Activated gamma-delta T cell (primary cell): ENCODE measurements at places on chromosomes 2 and 18.

- no peak for DNase-seq
Observed at GRCh38 chr2:65649811-65650589, 217.6 kb upstream of the SPRED2 start.

DNA sequence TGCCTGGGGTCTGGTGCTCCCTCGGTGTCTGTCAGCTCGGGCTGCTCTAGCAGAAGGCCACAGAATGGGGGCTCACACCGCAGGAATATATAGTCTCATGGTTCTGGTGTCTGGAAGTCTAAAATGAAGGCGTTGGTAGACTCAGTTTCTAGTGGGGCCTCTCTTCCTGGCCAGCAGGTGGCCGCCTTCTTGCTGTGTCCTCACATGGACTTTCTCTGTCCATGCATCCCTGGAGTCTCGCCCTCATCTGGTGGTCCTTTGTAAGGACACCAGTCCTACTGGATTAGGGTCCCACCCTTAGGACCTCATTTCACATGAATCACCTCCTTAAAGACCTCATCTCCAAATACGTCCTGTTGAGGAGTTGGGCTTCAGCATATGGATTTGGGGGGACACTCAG lies 65.7 kb downstream of the RRM2 start:
- DNase-seq: no peak

- DNase-seq: no peak
Observed at GRCh38 chr2:36329746-36330472, 25.7 kb upstream of the CRIM1 start.

- no peak for DNase-seq
Observed at GRCh38 chr18:78787751-78788150, 191.9 kb upstream of the SALL3 start.

DNA sequence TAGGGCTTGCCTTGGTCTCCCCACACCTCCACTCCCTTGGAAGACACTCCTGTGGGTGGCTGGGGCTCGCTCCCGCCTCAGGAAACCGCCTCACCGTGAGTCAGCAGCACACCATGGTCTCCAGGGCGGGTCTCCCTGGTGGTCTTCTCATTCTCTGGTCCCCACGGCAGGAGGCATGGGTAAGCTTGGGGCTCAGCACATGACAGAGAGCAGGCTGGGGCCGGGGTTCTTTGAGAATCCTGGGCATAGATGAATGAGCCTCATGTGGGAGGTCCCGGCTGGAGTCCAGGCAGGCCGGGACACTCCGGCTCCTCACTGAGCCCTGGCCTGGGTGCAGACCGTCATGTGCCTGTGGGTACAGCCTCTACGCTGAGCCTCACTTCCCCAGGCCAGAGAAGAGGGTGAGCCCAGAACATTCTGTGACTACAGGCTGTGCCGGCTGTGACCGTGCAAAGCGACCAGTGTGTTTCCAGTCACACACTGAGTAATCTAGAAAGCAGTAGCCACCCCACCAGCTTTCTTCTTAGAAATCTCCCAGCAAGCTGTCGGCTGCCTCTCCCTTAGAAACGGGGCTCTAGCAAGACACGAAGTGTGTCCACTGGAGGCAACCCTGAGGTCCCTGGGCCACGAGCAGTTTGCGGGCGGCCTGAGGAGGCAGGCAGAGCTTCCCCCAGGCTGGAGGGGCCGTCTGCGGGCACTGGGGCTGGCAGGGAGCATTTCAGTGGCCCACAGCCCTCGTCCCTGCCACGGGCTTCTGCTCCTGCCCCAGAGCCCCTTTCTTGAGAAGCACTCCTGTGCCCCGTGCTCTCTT lies 93.1 kb downstream of the RHOB start:
- no peak for DNase-seq

DNA sequence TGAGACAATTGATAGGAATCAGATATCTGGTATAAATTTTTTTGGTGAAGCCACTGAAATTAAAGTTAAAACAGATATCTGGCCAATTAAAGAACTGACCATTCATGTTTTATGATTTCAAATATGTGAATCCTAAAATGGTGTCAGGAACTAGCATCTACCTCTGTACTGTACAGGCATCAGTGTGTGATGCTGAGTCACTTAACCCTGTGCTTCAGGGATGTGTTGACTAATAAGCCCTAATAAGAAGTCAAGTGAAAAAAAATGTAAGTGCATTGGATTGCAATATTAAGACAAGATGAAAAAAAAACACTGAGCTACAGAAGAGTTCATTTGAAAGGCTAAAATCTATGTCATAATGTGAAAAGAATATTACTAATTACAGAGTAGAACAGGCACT lies 9.1 kb upstream of the UNC80 start:
- no peak for DNase-seq

- no peak for DNase-seq
Observed at GRCh38 chr18:75612456-75612855, 185.0 kb upstream of the SMIM21 start.

DNA sequence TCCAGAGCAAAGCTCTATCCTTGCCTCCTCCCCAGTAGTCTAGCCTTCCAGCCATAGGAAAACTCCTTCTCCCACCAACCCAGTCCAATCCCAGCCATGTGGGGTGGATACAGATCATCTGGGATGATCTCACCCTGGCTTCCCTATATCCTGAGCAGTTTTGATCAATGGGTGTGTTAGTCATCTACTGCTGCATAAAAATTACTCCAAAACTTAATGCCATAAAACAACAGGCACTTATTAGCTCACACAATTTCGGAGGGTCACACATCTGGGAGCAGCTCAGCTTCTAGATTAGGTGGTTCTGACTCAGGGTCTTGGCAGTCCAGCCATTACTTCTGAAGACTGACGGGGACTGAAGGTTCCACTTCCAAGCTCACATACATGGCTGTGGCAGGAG lies 190.4 kb downstream of the SPP2 start:
- DNase-seq: no peak

- no peak for DNase-seq
Observed at GRCh38 chr2:113080134-113080533, 12.4 kb downstream of the IL1F10 start.

- no peak for DNase-seq
Observed at GRCh38 chr2:197904446-197904845, 100.1 kb downstream of the PLCL1 start.

DNA sequence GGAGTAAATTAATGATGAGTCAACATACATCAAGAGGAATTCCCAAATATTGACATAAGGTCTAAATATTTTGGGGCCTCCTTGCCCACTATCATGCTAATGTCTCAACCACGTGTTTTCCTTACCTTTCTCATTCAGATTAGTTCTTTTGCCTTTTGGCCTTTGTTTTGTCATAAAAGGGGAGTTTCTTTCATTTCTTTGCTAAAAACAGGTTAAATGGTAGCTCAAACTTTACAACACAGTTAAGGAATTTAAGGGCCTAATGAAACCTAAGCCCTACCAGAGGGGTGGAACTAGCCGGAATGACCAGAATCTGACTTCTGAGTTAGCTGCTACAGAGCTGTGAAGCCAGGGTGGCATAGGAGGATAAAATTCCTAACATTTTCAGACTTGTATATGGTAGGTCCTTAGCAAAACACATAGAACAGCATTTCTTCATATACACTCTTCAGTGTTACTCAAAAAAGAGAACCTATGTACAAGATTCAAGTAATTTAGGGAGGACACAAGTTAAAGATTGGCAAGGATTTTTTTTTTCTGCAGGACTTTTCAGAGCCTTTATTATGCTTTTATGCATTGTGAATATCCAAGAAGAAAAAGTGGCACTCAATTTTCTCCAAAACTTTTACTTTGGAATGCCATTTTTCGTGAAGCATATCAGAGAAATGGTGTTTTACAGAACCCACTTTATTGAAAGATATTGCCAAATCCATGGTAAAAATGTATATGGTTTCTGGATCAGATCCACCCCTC lies 633.1 kb downstream of the ARHGAP15 start:
- no peak for DNase-seq

- DNase-seq: no peak
Observed at GRCh38 chr2:231614559-231615057, 21.9 kb downstream of the TEX44 start.

GRCh38 chr2:4782647-4783046 lies 909.5 kb upstream of the SOX11 start:
- DNase-seq: no peak

DNA sequence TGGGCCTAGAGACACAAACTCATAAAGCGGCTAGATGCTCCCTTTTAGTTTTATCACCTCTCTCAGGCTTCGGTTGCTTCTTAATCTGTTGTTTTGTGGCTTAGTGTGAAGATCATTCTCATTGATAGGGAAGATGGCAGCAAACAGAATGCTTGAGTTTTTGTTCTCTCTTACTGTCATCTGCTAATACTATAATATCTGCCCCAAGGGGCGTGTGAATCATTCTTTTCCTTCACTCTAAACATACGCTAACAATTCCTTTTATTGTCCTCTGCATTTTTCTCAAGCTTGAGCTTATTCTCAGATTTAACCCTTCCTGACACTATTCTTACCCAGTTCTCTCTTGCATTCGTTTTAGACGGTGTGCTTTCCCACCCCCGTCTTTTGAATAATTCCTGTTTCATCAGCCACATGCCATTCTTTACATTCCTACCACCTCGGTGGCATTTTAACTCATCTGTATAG lies 323.9 kb upstream of the NRP2 start:
- DNase-seq: no peak

- no peak for DNase-seq
Observed at GRCh38 chr2:32697156-32697555, 69.3 kb downstream of the TTC27 start.

DNA sequence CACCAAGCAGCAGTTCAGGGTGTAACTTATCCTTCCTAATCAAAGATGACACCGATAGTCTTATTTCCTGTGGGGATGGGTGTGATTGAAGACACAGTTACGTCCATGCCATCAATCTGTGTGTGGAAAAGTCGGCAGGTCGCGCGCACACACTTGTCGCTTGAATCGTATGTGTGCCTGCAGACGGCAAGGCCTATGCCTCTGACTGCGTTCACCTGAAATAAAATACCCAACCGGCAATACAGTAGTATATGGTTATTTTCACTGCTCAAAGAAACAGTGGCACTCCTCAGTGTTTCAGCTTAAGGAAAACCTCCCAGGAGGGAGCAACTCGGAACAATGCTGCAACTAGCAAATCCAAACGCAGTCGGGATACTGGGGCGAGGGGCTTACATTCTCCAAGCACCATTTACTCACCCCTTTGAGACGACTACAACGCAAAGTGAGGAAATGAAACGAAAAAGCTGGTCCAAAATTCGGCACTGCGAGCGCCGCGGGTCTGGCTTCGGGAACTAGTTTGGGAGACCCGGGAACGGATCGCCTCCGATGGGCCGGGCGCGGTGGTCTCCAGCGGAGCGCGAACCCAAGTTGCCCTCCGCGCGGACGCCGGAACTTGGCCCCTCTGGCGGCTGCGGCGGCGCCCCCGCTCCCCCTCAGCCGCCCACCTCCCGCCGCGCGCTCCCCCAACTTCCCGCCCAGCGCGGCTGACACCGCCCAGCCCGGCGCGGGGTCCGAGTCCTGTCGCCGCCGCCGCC lies 675 bp downstream of the PRKD3 start:
- peak; percentile 32 for DNase-seq

- DNase-seq: no peak
Observed at GRCh38 chr2:137897082-137897481, 67.2 kb upstream of the HNMT start.

- DNase-seq: no peak
Observed at GRCh38 chr2:178202927-178203326, 8.6 kb downstream of the OSBPL6 start.

DNA sequence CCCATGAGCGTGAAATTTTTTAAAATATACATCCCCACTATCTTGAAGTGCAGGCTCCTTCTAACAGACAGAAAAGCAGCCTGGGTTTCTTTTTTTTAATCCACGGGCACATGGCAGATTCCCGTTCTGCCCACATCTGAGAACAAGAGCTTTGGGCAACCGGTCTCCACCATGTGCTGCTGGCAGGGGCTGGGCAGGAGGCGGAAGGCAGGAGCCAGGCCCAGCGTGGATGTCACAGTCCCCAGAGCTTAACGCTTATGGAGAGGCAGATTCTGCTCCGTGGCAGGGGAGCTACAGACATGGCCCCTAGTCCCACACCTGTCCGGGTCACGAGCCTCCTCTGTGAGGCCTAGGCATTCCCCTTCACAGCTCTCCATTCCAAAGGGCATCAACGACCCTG lies 503.0 kb upstream of the MYT1L start:
- DNase-seq: no peak

DNA sequence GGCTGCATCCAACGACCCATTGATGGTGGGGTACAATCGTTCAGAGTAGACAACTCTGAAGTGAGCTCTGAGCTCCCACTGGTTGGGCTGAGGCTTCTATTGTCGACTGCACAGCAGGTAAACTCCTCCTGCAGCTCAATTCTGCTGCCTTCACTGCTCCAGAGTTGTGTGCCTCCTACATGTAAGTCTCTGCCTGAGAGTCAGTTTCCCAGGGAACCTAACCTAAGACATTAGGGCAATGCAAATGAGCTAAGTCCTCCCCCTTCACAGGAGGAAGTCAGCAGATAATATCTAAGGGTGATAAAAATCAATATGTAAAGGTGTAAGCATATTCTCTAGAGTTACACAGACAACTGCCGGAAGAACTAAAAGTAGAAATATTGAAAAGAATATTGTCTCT lies 22.5 kb upstream of the ACYP2 start:
- DNase-seq: no peak

DNA sequence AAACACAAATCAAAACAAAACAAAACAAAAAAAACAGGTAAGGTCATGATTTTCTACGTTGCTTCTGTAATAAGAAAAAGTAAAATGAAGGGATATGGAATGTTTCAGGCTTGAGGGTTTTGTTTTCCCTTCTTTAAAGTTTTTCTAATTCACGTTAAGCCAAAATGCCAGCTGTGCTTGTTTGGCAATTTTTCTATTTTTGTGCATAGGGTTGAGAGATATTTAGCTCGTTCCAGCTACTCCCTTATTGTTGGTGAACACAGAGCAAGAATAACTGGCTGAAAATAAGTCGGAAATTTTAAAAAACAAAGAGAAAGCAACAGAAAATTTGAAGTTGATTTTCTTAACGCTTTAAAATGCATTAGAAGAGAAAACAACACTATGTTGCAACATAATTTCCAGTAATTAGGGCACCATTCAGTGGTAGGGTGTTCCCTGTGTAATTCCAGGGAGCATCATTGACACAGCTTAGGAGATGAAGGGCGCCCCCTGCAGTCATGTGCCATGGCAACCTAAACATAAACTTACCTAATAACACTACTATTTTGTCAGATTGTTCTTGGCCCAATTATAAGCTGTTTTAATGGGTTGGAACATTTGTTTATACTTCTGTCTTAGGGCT lies 99.5 kb downstream of the DTNA start:
- DNase-seq: no peak

GRCh38 chr2:156423674-156424282 lies 12.4 kb upstream of the GPD2 start:
- DNase-seq: no peak

- DNase-seq: no peak
Observed at GRCh38 chr2:169137924-169138323, 68.6 kb downstream of the DHRS9 start.
